ENCODE measurements at places on chromosomes 16 and 17. TPM values are rescaled to one million over a fixed set of nuclear protein-coding genes. Genes with fewer than 3 reads are reported as not detected.

The ORMDL3 gene
- polyA plus RNA-seq: 40.7 TPM

The PLXDC1 gene
- 12.0 TPM for polyA plus RNA-seq

The STAC2 gene
- 0.15 TPM for polyA plus RNA-seq

The CDC42EP4 gene
- 17.7 TPM for polyA plus RNA-seq

The CCL4L2 gene
- 0.95 TPM for polyA plus RNA-seq

The TMED6 gene
- 1.2 TPM for polyA plus RNA-seq

The TAC4 gene
- 2.3 TPM for polyA plus RNA-seq

The ABAT gene
- 13.2 TPM for polyA plus RNA-seq

The MYADML2 gene
- 6.0 TPM for polyA plus RNA-seq

The KRT16 gene
- not detected for polyA plus RNA-seq

The CCL8 gene
- 0.57 TPM for polyA plus RNA-seq

The ACAP1 gene
- 5.3 TPM for polyA plus RNA-seq

The KRT24 gene
- 0.21 TPM for polyA plus RNA-seq

The ORC6 gene
- polyA plus RNA-seq: 10.4 TPM

The GPR179 gene
- polyA plus RNA-seq: not detected

The NXPH3 gene
- polyA plus RNA-seq: 1.9 TPM

The KRTAP16-1 gene
- polyA plus RNA-seq: not detected

The B4GALNT2 gene
- polyA plus RNA-seq: not detected

The OTOA gene
- not detected for polyA plus RNA-seq

The POLR2A gene
- 54.8 TPM for polyA plus RNA-seq

The EXOC3L1 gene
- 8.6 TPM for polyA plus RNA-seq

The UNC13D gene
- not detected for polyA plus RNA-seq

The HIGD1B gene
- polyA plus RNA-seq: 4.8 TPM

The MYL11 gene
- polyA plus RNA-seq: 4,889 TPM

The SDK2 gene
- 29.3 TPM for polyA plus RNA-seq

The KNOP1 gene
- 22.5 TPM for polyA plus RNA-seq

The TVP23A gene
- 2.7 TPM for polyA plus RNA-seq

The WFIKKN2 gene
- 0.48 TPM for polyA plus RNA-seq

The BRIP1 gene
- 5.4 TPM for polyA plus RNA-seq

The TP53TG3F gene
- not detected for polyA plus RNA-seq

The ITGAX gene
- polyA plus RNA-seq: 0.90 TPM

The KRTAP2-3 gene
- not detected for polyA plus RNA-seq

The ZPBP2 gene
- polyA plus RNA-seq: not detected

The CLDN9 gene
- polyA plus RNA-seq: 2.8 TPM

The WNK4 gene
- polyA plus RNA-seq: 0.32 TPM

The SNAI3 gene
- 3.6 TPM for polyA plus RNA-seq

The KLHL36 gene
- polyA plus RNA-seq: 31.0 TPM

The SLC5A10 gene
- 0.29 TPM for polyA plus RNA-seq

The WSB1 gene
- 168 TPM for polyA plus RNA-seq

The PRR35 gene
- polyA plus RNA-seq: 0.16 TPM

The ARHGAP44 gene
- 5.6 TPM for polyA plus RNA-seq

The ARL16 gene
- not detected for polyA plus RNA-seq

The KRTAP4-1 gene
- not detected for polyA plus RNA-seq

The CCL7 gene
- not detected for polyA plus RNA-seq

The GINS2 gene
- polyA plus RNA-seq: not detected

The ZFPM1 gene
- polyA plus RNA-seq: 0.74 TPM

The FNDC8 gene
- not detected for polyA plus RNA-seq

The KRT36 gene
- not detected for polyA plus RNA-seq

The SYNGR3 gene
- 0.74 TPM for polyA plus RNA-seq

Data from muscle of arm (tissue), 14 donors.